Stimulated activated CD8-positive, alpha-beta memory T cell treated with anti-CD3 and anti-CD28 coated beads, Interleukin-4, amount 100 ng/mL, for 1 hour (primary cell): ENCODE measurements at places on chromosomes 12 and 14.

GRCh38 chr12:64743206-64743605 lies 16.0 kb downstream of the GNS start:
- no peak for DNase-seq

GRCh38 chr12:75646329-75647210 lies 135.2 kb upstream of the KRR1 start:
- no peak for DNase-seq

- DNase-seq, result no peak
Observed at GRCh38 chr14:49950275-49951228, 57.7 kb downstream of the ARF6 start.

DNA sequence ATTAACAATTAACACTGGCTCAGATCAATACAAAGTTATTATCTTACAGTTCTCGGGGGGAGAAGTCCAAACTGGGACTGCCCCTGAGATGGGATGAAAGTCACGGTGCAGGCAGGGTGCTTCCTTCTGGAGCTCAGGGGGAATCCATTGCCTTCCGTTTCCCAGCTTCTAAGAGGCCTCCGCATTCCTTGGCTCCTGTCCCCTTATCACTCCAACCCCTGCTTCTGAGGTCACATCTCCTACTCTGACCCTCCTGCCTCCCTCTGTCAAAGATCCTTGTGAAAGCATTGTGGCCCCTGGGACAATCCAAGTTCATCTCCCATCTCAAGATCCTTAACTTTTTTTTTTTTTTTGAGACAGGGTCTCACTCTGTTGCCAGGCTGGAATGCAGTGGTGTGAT lies 30.8 kb downstream of the SCARB1 start:
- no peak for DNase-seq

- no peak for DNase-seq
Observed at GRCh38 chr14:75831455-75831854, 150.3 kb downstream of the TGFB3 start.

- DNase-seq, result no peak
Observed at GRCh38 chr12:51442324-51442723, 17.7 kb downstream of the SLC4A8 start.

- DNase-seq, result no peak
Observed at GRCh38 chr12:52093346-52093745, 13.8 kb downstream of the SMIM41 start.

GRCh38 chr12:108730365-108731104 lies 783 bp downstream of the CORO1C start:
- no peak for DNase-seq

- DNase-seq, result no peak
Observed at GRCh38 chr14:39939023-39939422, 506.8 kb upstream of the FBXO33 start.

DNA sequence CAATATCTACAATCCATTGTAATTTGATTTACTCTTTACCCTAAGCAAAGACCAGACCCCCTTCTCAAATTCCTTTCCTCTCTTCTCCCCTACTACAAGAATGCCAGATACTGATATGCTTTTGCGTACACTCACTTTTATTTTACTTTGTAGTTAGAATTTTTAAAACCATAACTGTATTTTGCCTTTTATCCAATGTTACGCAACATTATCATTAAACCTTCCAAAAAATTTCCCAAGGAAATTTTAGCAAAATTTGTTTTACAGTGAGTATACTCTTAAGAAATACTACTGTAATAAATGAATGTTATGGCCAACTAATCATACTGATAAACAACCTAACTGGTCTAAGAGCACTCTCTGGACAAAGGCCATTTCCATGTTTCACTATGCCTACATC lies 22.3 kb downstream of the ATP2B1 start:
- DNase-seq, result no peak

DNA sequence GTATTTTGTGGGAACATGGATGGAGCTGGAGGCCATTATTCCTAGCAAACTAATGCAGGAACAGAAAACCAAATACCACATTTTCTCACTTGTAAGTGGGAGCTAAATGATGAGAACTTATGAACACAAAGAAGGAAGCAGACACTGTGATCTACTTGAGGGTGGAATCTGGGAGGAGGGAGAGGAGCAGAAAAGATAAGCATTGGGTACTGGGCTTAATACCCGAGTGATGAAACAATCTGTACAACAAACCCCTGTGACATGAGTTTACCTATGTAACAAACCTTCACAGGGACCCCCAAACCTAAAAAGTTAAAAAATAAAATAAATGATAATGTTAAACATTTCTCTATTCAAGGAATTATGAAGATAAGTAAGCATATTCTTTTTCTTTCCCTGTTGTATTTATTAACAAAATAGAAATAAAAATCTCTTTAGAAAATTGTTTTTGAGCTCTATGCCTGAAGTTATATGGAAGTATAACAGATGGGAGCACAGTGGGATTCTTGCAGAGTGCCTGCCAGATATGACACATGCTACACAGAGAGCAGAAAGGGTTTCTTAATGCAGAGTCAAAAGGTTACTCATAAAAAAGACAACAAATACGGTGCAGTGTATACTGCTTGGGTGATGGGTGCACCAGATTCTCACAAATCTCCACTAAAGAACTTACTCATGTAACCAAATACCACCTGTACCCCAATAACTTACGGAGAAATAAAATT lies 52.0 kb upstream of the SYNE2 start:
- DNase-seq, result no peak

DNA sequence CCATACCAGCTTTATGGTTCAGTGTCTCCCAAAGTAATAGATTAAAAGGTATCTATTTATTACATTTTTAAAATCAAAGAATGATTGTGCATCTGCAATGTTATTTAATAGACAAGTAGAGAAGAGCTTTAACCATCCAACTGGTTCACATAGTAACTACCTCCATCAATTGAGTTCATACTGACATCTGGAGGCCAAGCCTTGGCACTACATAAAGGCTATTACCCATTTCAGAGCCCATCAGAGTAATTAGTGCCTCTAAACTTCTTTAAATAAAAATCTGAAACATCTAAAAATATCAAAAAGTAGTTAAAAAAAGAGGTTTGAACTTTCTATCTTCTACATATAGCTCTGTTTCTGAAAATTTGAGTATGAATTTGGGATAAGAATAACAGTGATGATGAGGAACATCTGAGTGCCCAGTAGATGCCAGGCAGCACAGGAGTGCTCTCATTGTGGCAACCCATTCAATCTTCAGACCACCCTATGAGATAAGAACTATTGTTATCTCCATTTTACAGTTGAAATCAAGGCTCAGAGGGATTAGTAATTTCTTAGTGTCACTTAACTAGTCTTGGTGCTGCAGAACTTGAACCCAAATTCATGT lies 132.9 kb upstream of the DAAM1 start:
- DNase-seq, result no peak

- no peak for DNase-seq
Observed at GRCh38 chr14:66315098-66315497, 171.1 kb upstream of the CCDC196 start.

GRCh38 chr12:20119596-20120402 lies 248.5 kb upstream of the PDE3A start:
- no peak for DNase-seq

DNA sequence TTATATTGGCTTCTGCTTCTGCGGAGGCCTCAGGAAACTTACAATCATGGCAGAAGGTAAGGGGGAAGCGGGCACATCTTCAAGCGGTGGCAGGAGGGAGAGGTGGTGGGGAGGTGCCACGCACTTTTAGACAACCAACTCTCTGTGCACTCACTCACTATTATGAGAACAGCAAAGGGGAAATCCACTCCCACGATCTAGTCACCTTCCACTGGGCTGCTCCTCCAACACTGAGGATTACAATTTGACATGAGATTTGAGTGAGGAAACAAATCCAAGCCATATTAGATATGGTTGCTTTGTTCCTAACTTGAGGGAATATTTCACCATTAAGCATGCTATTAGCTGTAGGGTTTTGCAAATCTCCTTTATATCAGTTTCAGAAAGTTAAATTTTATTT lies 80.3 kb downstream of the UNC79 start:
- no peak for DNase-seq

DNA sequence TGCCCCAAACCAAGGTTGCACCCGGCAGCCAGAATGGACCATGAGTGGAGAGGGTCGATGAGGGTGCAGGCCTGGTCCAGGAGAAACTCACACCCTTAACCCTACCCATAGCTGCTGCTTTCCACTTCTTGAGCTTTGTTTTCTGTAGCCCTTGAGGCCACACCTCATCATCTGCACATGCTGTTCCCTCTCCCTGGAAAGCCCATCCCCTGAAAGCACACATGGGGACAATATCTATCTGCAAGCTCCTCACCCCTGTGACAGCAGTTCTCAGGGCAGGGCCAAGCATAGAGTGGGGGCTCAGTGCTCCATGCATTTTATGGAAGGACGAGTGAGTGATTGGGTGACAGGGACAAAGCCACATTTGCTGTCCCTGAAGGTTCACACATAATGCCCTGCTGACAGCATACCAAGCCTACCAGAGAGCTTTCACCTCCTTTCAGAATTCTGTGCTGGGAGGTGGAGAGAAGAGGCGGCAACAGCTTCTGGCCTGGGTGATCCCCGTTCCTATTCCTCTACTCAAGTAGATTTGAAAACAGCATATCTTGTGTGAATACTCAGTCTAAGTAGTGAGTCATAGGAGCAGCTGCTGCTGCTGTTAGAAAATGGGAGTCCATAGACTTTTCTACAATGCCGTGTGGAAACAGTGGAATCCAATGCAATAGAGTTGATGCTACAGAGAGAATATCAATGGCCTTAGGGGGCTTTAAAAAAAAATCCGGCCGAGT lies 44.6 kb downstream of the SRGAP1 start:
- DNase-seq, result no peak

GRCh38 chr14:93061380-93062012 lies 54.2 kb downstream of the ITPK1 start:
- DNase-seq, result no peak

DNA sequence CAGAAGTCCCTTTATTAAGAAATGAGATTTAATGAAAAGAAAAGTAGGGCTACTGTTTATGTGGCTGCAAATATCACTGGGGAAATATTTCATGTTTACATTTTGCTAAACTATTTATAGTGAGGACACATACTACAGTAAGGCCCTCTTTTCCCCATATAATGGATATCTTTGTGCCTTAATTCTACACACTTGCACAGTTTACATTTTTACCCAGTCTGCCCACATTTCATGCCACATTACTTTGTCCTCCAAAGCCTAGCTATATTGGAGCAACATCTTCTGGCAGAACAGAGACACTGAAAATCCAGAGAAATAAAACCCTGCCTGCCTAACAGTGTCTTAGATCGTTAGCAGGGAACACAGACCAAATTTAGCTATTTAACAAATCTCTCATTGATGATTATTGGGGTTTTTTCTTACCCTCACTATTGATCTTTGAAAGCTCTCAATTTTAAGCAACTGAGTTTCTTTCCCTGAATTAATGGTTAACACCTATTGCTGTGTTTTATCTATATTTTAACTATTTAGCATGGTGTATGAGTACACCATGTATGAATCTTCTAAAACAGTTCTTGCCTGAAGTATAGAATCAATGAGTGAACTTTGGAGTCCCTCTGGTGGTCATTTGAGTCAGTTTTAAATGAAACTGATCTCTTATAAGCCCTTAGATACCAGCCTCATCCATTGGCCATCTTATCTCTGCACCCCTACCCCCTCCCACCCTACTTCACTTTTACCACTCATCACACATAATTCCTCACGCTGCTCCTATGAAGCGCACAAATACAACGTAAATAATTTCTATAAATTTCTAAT lies 170.2 kb downstream of the BCAT1 start:
- no peak for DNase-seq

- no peak for DNase-seq
Observed at GRCh38 chr12:27588776-27589175, 64.8 kb downstream of the PPFIBP1 start.

DNA sequence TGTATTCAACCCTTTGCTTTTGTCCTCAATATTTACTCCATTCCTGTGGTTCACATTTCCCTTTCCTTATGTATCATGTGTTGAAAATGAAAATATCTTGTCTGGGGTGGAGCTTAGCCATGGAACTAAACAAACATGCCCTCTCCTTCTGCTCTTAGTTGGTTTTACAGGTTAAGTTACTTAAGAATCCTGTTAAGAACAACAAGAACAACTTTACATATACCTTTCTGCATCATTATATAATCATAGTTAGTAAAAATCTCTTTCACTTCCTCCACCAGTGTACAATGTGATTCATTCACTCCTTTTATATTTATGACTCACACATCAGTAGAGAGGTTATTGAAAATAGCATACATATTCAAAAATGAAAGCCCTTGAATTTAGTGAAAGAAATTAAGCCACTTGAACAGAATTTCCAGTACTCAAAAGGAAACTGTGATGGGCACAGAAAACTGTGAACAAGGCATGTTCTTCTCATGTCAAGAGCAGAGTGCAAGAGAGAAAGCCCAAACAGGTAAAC lies 307.7 kb downstream of the CCDC91 start:
- DNase-seq, result no peak

GRCh38 chr12:53659011-53659551 lies 16.8 kb downstream of the ATP5MC2 start:
- no peak for DNase-seq

- no peak for DNase-seq
Observed at GRCh38 chr12:88029093-88029665, at the start of gene C12orf50. Gene C12orf50, minus strand, starts transcription at chr12:88029401. Its CDS starts 2,439 bp downstream, at chr12:88026962.

GRCh38 chr12:117854339-117855012 lies 114.3 kb downstream of the KSR2 start:
- DNase-seq, result no peak

- no peak for DNase-seq
Observed at GRCh38 chr12:57620936-57621496, 9.8 kb downstream of the ARHGEF25 start.

DNA sequence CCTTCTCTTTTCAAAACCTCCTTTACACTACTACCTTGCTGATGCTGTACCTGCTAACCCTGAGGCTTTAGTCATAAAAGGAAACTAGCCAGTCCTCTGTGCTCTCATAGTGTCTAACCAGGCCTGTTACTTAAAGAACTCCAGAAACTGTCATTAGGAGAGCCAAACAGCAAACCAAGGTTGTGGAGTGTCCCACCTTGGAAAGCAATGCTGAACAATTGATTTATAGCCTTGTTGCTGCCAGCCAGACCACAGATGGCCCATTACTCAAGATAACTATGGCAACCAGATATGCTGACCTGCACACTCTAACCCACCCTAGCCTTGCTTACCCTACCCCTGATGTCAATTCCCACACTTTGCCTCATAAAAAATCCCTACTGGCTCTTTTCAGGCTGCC lies 26.5 kb upstream of the BCAT1 start:
- DNase-seq, result no peak

DNA sequence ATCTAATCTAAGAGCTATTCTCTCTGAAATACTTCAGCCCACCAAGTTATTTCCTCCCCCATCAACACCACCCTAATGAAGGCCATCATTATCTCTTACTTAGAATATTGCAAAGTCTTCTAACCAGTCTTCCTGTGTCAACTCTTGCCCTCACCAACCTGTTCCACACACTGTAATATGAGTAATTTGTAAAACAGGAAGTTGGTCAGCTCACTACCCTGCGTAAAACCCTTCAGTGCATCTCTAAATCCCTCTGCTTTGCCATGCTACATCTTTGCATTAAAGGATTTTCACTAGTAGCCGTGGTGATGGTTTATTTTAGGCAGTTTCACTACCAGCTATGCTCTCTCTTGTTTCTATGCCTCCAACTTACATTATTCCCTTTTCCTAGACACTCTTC lies 70.0 kb downstream of the KIF21A start:
- no peak for DNase-seq

GRCh38 chr12:48142818-48143674 lies 14.3 kb downstream of the ASB8 start:
- DNase-seq, result no peak
